ENCODE measurements at places on chromosomes 12 and 14.

GRCh38 chr14:104966981-104967385 is 11.2 kb downstream of the AHNAK2 start:
- no peak for DNase-seq

DNA sequence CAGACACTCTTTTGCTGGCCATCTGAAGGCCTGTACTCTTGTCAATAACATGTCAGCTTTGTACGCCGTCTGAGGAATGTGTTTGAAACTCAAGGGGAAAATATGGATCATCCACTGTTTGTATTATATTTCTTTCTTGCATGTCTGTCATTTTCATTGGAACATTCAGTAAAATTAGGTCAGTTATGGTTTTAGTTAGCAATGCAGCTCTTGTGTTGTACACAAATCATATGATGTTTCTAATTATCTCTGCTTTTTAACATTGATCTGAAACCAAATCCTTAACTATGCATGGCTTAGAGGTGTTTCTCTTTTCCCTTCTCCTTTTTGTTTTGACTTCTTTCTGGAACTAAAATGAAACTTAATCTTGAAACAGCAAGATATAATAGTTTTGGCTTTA is 333.6 kb upstream of the PRICKLE1 start:
- DNase-seq: no peak

GRCh38 chr14:102805371-102805891 is 28.2 kb downstream of the TRAF3 start:
- DNase-seq: no peak

DNA sequence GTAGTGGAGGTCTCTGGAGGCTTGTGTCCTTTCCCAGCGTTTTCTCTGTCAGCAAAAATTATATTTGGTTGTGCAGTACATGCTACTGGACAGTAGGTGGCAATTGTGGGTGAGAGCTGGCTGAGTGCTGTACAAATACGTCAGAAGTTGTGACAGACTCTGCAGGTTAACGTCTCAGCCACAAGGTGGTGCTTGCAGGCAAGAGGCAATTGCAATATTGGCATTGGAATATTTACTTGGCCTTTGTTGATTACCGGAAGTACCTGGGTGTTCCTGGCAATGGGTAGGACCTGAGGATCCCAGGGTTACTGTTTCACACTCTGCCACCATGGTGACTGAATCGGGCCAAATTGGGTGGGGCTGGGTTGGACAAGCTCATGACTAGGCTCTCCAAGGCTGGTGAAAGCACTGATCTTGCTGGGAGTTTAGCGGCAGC is 333.9 kb upstream of the LMO3 start:
- DNase-seq: no peak

- no peak for DNase-seq
Measured at GRCh38 chr12:109653890-109654289, 59.7 kb upstream of the FAM222A start.

DNA sequence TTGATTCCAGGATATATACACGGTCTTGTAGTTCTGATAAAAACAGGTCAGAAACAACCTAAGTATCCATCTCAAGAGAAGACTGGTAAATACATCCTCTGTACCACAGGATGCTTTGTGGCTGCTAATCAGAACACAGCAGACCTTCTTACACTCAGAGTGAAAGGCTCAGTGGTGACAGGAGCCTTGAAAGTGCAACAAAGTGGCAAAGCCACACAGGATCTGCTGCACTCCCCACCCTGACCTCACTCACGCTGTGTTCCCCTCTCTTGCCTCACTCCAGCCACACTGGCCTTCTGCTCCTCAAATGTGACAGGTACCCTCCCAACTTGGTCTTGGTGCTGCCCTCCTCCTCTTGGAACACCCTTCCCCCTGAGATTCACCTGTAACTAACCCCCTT is 98.1 kb upstream of the GRIP1 start:
- no peak for DNase-seq

GRCh38 chr12:13428538-13429265 is 232.2 kb downstream of the EMP1 start:
- DNase-seq: no peak

DNA sequence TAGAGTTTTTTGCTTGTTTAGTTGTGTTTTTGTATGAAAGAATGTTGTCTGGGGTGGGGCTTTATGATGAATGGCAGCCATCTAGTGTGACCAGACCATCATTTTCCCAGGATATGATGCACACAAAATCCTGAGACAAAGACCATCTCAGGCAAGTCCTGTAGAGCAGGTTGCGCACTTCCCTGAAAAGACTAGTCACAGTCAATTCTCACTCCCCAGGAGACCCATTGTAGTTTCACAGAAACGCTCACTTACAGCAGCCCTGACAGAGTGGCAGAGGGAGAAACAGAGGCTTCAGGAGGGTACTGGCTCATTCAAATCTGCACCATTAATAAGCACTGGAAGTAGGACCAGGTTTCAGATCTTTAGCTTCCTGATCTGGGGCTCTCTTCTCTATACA is 183.2 kb downstream of the TMEM117 start:
- DNase-seq: no peak

DNA sequence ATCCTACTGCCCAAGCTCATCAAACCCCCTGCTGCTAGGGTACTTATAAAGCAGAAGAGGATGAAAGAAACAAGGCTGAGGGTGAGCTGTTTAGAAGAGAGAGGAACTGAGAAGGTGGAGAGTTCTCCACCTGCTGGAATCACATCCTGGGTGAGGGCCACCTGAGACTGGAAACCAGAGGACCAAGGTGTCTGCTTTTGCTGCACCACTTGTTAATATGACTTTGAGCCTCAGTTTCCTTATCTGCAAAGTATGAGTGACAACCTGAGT is 203.2 kb upstream of the SSTR1 start:
- no peak for DNase-seq

DNA sequence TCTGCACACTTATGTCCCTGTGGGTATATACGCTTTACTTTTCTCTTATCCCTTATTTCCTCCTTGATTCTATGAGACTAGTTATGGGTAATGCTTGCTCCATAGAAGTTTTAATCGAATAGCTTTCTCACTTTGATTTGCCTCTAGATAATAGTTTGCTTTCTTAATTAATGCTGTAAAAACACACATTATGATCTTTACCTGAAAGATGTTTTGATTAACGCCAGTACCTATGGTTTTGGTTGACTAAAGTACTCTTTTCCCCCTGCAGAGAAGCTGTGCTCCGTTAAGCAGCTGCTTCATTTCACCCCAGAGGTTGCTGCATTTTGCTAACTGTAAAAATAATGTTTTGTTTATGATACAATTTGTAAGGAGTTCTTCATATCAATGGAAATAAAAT is 362.3 kb downstream of the FLRT2 start:
- DNase-seq: no peak

- no peak for DNase-seq
Measured at GRCh38 chr12:117125272-117125613, 26.0 kb upstream of the TESC start.

DNA sequence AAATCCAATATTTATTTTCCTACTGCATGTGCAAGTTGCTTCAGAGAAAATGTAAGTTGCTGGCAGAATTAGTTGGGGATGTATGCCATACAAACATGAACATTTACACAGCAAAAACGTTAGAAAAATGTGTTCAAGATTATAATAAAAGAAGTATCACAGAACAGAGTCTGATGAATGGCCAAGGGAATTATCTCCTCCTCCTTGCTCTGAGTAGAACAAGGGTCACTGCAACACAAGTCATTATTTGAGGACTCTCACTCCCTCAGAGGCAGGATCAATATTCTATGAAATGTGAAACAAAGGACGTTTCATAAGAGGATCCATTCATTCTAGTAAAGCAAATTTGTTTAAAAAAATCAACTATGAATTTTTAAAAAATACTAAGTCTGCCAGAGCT is 177.8 kb downstream of the PRKD1 start:
- DNase-seq: no peak

GRCh38 chr12:1607940-1608712 is 13.7 kb upstream of the FBXL14 start:
- DNase-seq: no peak

DNA sequence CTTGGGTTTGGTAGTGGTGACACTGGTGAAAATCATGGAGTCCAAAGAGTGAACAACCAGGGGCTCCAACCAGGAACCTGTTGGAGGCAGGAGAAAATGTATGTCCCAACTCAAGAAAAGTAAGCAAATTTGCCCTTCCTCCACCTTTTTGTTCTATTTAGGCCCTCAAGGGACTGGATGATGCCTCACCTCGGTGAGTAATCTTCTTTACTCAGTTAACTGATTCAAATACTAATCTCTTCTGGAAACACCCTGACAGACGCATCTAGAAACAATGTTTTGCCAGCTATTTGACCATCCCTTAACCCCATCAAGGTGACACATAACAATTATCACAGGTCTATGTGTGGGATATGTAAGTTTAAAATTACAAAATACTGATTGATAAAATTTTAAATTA is 272.4 kb upstream of the FOXG1 start:
- no peak for DNase-seq

DNA sequence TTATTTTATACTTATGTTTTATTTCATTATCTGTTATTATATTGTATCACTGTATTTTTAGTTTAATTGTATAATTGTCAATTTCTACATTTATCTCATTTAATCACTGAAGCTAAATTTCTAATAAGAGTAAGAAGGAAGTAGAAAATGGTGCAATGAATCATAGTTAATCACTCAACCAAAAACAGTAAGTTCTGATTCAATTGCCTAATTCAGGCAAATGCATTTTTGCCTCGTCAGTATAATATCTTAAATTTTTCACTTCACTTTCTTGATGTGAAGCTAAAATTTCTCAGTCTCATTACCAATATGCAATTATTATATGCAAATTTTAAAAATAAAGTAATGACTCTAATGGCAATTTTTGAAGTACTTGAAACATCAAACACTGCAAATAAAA is 340.5 kb upstream of the USP15 start:
- no peak for DNase-seq

DNA sequence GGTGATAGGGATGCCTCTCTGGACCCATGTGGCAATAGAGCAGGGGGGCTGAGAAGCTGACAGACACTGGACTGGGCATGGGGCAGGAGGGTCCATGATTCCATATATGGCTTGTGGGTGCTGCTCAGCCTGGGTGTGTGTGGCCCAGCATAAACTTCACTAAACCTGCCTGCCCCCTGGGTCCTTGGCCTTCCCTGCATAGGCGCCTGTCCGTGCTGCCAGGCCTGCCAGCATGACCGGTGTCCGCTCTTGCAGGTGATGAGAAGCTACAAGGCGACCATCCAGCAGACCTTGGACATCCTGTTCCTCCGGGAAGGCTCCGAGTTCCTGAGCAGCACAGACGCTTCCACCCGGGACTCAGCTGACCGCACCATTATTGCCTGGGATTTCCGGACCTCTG is 61.6 kb downstream of the BEGAIN start:
- DNase-seq: no peak

- no peak for DNase-seq
Measured at GRCh38 chr14:102209224-102209966, 69.7 kb downstream of the WDR20 start.

DNA sequence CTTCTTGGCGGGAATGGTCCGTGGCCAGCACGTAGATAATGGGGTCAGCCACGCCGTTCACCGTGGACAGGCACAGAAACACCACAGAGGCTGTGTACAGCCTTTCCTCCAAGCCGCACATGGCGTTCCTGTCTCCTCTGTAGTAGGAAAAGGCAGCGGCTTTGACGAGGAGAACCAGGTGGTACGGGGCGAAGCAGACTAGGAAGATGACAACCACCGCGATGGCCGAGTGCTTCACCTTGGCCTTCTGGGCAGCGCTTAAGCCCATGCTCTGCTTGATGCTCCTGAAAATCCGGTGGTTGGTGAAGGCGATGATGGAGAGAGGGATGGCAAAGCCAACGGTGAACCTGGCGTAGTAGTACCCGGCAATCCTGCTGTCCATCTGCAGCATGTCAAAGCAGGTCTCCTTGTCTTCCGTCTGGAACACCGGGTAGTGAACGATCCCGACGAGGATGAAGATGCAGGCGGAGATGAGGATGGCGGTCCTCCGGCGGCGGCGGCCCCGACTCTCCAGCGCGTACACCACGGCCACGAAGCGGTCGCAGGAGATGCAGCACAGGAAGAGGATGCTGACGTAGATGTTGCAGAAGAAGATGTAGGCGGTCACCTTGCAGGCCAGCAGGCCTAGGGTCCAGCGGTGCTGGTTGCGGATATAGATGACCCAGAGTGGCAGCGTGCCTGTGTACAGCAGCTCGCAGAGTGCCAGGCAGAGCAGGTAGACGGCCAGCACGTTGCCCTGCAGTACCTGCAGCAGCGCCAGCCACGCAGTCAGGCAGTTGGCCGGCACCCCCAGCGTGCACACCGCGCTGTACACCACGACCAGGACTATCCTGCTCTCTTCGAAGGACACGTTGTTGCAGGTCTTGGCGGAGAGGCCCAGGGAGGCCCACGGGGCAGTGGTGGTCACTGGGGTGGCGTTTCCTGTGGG is 13.8 kb downstream of the GPR132 start:
- DNase-seq: no peak

GRCh38 chr12:87467936-87468335 is 561.3 kb downstream of the C12orf50 start:
- no peak for DNase-seq

- DNase-seq: no peak
Measured at GRCh38 chr12:111122458-111122878, 202.1 kb upstream of the MYL2 start.

- no peak for DNase-seq
Measured at GRCh38 chr12:31773867-31774266, 45.0 kb upstream of the AMN1 start.

- DNase-seq: no peak
Measured at GRCh38 chr12:66270613-66271012, 31.7 kb upstream of the HELB start.

DNA sequence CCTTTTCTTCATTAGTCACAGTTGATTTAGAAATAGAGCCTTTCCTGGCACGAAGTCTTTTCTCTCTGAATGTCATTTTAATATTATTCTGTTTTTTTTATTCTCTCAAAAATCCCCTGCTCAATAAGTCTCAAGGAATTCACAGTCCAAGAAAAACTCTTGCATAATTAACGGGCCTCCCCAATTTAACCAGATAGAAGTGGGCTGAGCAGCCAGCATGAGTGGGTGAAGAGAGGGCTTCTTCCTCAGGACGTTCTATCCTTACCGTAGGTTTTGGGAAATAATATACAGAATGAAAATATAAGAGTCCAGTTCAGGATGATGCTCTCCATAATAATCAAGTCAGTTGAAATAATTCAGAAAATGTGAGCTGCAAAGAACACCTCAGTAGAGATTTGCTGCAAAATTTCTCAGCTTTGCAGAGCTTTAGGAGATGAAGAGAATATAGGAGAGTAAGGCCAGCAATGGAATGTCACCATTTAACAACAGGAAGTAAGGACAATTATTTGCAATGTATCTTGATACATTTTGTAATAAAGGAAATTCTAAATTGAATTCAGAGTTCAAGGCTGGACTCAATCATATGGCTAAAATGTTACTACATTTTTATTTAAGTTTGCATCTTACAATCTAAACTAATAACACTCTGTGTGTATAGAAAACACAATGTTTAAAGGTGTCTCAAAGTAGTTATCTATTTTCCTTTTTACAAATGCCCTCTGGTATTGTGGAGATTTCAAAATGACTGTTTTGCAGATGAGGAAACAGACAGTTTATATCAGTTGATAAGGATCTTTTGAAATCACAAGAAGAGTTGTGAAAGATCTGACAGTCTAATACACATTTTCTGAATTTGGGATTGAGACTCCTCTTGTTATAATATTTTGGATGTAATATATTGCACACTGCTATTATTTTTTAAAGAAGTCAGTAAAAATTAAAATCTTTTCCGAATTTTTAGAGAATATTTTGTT is 1724.1 kb upstream of the SEL1L start:
- DNase-seq: no peak
